Right cardiac atrium (tissue), 5 donors: ENCODE measurements at places on chromosomes 4 and X. TPM values are rescaled to one million over a fixed set of nuclear protein-coding genes. Genes with fewer than 3 reads are reported as not detected.

Gene AKAP4
- not detected for total RNA-seq

Gene HPGD
- total RNA-seq, result 0.86 TPM

Gene SSX2B
- total RNA-seq, result not detected

Gene MTMR8
- 0.56 TPM for total RNA-seq

Gene SCML1
- 6.6 TPM for total RNA-seq

Gene NAT8L
- total RNA-seq, result 3.2 TPM

Gene TCEAL3
- total RNA-seq, result 42.7 TPM

Gene ARAF
- 70.9 TPM for total RNA-seq

Gene CENPVL1
- total RNA-seq, result not detected

Gene INPP4B
- total RNA-seq, result 7.0 TPM

Gene BEX2
- total RNA-seq, result 27.0 TPM

Gene ASB9
- total RNA-seq, result 1.6 TPM

Gene ADH7
- total RNA-seq, result not detected
